Stimulated activated CD4-positive, alpha-beta T cell treated with anti-CD3 and anti-CD28 coated beads, Interleukin-4, amount 100 ng/mL, for 24 hours (primary cell): ENCODE measurements at places on chromosomes 4 and X.

DNA sequence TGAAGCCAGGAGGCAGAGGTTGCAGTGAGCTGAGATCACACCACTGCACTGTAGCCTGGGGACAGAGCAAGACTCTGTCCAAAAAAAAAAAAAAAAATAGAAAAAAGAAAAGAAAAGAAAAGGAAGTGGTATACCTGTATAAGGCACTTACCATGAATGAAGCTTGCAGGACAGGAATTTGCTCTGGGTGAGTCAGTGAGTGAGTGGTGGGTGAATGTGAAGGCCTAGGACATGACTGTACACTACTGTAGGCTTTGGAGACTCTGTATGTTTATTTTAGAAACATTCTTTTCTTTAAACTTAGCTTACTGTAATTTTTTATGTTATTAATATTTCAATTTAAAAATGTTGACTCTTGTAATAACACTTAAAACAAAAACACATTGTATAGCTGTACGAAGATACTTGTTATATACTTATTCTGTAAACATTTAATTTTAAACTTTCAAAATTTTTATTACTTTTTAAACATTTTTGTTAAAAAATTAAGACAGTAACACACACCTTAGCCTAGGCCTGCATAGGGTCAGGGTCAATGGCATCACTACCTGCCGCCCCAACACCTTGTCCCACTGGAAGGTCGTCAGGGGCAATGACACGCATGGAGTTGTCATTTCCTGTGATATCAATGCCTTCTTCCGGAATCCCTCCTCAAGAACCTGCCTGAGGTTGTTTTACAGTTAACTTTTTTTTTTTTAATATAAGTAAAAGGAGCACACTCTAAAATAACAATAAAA lies 78.7 kb downstream of the CLNK start:
- DNase-seq = no peak

DNA sequence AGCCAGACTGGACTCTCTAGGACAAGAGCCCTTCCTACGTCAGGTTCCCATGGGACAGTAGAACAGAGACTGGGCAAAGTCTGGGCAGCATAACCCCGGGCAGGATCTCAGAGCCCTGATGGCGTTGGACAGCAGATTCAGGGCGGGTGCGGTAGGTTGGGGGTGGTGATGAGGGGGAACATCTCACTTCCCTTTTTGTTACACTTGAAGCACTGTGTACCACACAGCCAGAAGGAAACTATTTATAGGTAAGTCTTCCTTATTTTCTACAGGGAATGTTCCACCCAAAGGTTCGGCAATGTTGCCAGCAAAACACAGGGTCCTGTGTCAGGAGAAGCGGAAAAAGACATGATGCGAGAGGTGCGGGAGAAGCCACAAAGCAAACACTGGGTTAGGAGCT lies 54.3 kb downstream of the TSC22D3 start:
- no peak for DNase-seq

DNA sequence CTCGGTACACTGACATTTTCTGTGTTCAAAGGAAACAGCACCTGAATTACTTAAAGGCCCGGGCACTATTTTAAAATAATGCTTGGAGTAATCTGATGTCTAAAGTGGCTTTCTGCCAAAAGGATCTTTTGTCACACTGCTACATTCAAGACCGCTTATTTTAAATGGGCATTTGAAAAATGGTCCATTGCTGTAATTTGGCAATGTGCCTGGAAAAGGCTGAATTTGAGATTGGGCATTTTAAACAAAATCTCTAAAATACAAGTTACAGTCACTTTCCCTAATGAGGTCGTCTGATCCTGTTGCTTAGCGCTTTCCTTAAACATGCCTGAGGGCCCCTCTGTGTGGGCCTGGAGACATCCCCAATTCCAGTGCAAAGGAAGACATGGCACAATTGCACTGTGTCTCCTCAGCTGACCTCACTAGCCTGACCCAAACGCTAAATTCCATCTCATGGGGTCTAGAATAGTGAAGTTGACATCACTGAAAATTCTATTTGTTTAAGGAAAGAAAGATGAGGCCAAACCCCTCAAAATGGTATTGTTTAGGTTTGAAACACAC lies 214.2 kb downstream of the GPC3 start:
- DNase-seq = no peak

GRCh38 chr4:155248002-155248896 lies 39.8 kb downstream of the NPY2R start:
- DNase-seq = no peak

DNA sequence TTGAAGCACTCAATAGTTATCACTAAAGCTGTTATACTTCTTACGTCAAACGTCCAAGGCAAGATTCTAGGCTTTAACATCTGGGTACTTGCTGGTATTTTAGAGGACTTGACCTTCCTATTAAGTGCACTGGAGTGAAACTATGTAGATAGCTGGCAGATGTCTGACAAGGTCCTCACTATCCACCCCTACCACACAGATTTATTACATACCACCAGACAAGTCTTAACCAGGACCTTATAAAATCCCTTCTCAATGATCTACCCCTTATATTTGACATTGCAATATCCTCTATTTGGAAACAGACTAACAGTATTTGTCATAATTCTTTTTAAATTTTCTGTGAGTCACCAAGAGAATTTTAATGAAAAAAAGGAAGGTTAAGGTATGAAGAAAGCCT lies 78.8 kb downstream of the PDGFC start:
- no peak for DNase-seq

- DNase-seq = no peak
These were observed 1.2 kb upstream of the CHRNA9 start for GRCh38 chr4:40333921-40334352.

DNA sequence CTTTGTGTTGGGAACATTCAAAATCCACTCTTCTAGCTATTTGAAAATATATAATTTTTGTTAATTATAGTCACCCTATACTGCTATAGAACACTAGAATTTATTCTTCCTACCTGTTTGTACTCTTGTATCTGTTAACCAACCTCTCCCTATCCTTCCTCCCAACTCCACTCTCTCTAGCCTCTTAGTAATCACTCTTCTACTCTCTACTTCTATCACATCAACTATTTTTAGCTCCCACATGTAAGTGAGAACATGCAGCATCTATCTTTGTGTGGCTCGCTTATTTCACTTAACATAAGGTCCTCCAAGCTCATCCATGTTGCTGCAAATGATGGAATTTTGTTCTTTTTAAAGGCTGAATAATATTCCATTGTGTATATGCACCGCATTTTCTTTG lies 537.3 kb downstream of the MID1IP1 start:
- DNase-seq = no peak

- no peak for DNase-seq
These were observed 995.5 kb downstream of the RAB28 start for GRCh38 chr4:12488672-12489071.

- no peak for DNase-seq
These were observed 25.6 kb downstream of the FLNA start for GRCh38 chrX:154348646-154349358.

GRCh38 chrX:113275804-113276203 lies 435.2 kb upstream of the AMOT start:
- DNase-seq = no peak

DNA sequence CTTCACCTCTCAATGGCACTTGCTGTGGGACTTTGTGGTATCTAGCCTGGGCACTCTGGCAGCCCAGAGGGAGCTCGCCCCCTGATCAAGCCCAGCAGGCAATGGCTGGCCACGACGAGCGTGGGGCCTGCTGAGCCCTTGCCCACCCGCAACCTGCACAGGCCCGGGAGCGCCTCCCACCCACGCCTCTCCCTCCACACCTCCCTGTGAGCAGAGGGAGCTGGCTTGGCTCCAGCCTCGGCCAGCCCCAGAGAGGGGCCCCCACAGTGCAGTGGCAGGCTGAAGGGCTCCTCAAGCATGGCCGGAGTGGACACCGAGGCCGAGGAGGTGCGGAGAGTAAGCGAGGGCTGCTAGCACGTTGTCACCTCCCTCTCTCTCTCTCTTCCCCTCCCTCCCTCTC lies 595.8 kb downstream of the TRIML1 start:
- no peak for DNase-seq

- DNase-seq = no peak
These were observed 160.1 kb upstream of the FSTL5 start for GRCh38 chr4:162323919-162324318.

- DNase-seq = no peak
These were observed 41.8 kb upstream of the AP1AR start for GRCh38 chr4:112189754-112190153.

DNA sequence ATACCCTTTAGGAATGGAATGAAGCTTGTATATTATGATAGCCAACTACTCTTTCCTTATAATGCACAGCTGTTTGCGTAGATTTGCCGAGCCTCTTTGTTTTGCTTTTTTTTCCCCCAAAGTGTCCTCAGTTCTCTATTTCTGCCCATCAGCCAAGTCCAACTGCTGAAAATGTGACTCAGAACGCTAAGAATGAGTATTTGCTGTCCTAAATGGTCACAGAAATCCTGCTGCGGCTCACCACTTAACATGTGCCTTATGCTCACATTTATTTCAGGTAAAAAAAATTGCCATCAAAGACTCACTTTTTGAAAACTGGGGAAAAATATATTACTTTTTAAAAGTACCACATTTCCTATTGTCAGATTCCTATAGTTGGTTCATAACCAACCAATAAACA lies 36.9 kb downstream of the GABRA4 start:
- no peak for DNase-seq

DNA sequence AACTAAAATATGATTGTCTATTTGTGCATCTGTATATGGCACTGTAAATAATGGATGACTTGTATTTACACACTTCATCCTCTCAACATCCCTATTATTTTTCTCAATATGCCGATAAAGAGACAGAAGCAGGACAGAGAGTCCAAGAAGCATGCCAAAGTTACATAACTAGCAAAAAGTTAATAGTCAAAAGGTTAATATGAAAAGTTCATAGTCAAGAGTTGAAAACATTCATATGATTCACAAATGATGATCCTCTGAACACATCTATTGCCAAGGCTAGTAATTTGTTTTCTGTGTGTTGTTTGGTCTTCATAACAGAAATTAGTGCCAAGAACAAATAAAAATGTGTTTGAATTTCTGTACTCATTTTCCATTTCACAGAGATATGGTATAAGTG lies 231.0 kb downstream of the ADAMTS3 start:
- DNase-seq = no peak

- DNase-seq = no peak
These were observed 203.8 kb upstream of the PSAPL1 start for GRCh38 chr4:7638489-7638888.

GRCh38 chrX:129769467-129770154 lies 10.1 kb upstream of the SASH3 start:
- DNase-seq = peak; percentile 65

DNA sequence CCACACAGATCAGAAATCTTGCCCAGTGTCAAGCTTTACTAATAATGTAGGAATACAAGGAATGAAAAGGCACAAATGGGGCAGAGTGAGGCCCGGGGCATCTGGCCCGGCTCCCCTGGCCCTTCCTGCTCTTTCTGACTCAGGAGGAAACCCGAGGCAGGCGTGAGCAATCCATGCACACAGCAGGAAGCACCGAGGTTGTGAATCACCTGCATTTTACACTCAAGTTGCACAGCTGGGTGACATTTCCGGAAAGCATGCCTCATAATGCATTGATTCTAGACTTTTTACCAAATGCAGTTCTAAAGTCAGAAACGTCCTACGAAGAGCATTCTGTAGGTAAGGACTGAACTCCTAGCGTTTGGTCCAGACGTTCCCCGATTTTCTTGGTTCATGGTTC lies 38.9 kb downstream of the PRIMPOL start:
- DNase-seq = no peak

DNA sequence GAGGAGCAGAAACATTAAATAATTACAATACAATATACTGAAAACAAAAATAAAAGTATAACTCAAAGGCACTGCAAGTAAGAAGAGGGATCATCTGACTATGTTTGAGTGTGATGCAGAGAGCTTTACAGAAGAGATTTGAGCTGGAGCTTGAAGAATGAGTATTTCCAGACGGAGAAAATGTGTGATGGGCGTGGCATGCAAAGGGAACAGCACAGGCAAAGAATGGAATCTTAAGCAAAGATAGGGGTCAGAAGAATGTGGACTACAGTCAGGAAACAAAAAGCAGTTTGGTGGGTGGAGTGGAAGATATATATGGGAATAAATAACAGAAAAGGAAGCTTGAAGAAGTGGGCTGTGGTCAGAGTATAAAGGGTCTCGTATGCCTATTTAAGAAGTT lies 45.5 kb downstream of the OPHN1 start:
- DNase-seq = no peak

GRCh38 chr4:173121076-173121561 lies 47.5 kb upstream of the GALNT7 start:
- DNase-seq = no peak

DNA sequence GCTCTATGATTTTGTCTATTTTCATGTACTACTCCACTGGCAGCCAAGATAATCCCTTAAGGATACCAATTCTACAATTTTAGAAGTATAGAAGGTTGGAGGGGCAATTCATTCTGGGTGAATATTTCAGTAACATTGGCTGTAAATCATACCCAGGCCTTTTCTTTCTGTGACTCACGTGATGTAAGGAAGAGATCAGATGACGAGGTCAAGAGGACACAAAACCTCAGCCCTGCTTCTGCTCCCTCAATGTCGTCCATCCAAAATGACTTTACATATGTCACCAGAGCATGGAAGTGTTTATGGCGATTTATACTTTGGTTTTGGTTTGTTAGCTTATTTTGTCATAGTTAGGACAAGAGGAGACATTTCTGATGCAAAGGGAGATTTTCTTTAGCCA lies 70.7 kb upstream of the SLC4A4 start:
- no peak for DNase-seq

GRCh38 chr4:76981644-76982043 lies 32.1 kb downstream of the SEPTIN11 start:
- DNase-seq = no peak

DNA sequence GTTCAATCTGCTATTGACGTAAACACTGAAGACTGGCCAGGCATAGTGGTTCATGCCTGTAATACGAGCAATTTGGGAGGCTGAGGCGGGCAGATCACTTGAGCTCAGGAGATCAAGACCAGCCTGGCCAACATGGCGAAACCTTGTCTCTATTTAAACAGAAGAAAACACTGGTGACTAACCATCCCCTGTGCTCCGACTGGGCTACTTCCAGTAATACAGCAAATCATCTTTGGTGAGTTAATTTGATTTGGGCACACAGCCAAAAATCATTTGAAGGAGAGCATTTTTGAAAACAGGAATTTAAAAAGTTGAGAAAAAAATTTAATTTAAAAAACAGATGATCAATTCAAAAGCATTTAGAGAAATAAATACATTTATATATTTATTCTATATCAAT lies 52.0 kb downstream of the SEC24D start:
- DNase-seq = no peak

GRCh38 chr4:5980436-5981155 lies 37.6 kb downstream of the C4orf50 start:
- no peak for DNase-seq

- DNase-seq = no peak
These were observed 28.6 kb downstream of the AFAP1 start for GRCh38 chr4:7910952-7911578.

- no peak for DNase-seq
These were observed 233.9 kb upstream of the CXXC4 start for GRCh38 chr4:104728380-104729122.

DNA sequence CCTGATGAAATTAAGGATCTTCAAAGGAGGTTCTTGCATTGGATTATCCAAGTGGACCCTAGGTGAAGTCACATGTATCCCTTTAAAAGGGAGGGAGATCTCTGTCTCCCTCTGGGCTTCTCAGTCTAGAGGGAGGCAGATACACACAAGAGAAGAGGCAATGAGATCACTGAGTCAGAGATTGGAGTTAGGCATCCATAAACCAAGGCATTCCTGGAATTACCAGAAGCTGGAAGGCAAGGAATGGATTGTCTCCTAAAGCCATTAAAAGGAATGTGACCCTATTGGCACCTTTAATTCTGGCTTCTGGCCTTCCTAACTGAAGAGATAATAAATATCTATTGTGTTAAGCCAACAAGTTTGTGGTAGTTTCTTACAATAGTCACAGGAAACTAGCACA lies 383.2 kb downstream of the PACRGL start:
- DNase-seq = no peak
